Ovary (tissue), 10 donors: ENCODE measurements at places on chromosomes 7 and 10. TPM values are rescaled to one million over a fixed set of nuclear protein-coding genes. Genes with fewer than 3 reads are reported as not detected.

ZNHIT1 gene
- 36.2 TPM for total RNA-seq

DNA sequence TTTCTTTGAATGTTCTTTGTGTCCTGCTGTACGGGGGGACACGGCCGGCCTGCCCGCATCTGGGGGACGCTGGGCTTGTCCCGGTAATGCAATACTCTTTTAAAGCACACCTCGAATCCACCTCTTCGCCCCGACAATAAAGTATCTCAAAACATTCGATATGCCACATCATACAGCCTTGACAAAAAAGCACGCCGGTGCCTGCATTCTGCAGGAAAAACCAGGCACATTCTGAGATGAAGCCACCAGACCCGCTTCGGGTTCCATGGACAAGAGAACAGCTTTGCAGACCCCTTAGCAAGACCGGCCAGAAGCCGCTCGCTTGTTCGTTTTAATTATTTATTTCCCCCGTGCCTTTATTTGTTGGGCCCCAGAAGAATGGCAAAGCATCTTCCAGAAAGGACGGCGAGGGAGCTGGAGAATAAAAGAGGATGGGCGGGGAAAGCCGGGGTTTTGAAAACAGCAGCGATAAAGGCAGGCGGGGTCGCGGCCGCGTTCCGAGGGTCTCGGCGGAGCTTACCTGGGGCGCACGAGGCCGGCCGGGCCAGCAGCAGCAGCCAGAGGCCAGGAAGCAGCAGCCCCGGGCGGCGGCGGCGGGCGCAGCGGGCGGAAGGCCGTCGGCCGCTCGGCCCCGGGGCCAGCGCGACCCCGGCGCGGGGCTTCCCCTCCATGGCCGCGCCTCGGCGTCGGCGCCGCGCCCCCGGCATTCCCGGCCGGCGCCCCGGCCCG is 462 bp downstream of the KIAA1549 start:
- H3K4me3 ChIP-seq: peak overlapping the region; percentile 43
- H3K36me3 ChIP-seq: no peaks in the 10 kb centered on the region
- no peaks in the 10 kb centered on the region for H3K27me3 ChIP-seq

- H3K27ac ChIP-seq: no peak overlapping the region
- DNase-seq: no peak
- peaks cover 11% of the 10 kb centered on the region for H3K4me1 ChIP-seq
- no peak overlapping the region for H3K4me3 ChIP-seq
Observed at GRCh38 chr10:43114743-43115611, 23.3 kb upstream of the CSGALNACT2 start.

KCP gene
- not detected for total RNA-seq

DNA sequence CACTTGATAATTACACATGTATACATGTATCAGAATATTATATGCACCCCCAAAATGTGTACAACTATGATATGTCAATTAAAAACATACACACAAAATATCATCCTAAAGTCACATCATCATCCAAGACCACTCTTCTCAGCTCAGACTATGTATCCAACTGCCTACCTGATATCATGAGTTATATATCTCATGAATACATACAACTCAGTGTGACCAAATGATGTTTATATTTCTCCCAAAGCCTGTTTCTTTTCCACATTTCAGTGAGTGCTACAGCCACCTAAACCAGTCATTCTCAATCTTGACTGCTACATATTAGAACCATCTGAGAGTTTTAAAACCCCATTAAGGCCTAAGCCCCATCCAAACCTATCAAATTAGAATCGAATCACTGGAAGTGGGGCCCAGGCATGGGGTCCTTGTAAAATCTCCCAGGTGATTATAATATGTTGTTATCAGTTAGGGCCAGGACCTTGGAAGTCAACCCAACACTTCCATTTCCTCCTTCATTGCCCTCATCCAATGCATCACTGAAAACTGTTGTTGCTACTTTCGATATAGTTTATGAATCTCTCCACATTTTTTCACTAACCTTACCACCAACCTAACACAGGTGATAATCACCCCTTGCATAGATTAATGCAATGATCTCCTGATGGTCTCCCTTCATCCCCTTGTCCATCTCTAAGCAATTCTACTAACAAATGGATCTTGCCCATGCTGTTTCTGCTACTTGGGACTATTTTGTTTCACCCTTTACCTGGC is 53.8 kb upstream of the ITGB8 start:
- H3K27me3 ChIP-seq: no peaks in the 10 kb centered on the region
- H3K36me3 ChIP-seq: no peaks in the 10 kb centered on the region
- H3K4me1 ChIP-seq: no peaks in the 10 kb centered on the region
- no peak overlapping the region for H3K27ac ChIP-seq
- no peak for DNase-seq

MAPK8 gene
- 110 TPM for total RNA-seq

SVOPL gene
- 1.3 TPM for total RNA-seq

- H3K36me3 ChIP-seq: no peaks in the 10 kb centered on the region
- no peak overlapping the region for H3K27ac ChIP-seq
- DNase-seq: no peak
- H3K4me3 ChIP-seq: no peak overlapping the region
- H3K27me3 ChIP-seq: no peaks in the 10 kb centered on the region
Observed at GRCh38 chr7:27420702-27421101, 178.1 kb downstream of the EVX1 start.

MBL2 gene
- not detected for total RNA-seq

DNA sequence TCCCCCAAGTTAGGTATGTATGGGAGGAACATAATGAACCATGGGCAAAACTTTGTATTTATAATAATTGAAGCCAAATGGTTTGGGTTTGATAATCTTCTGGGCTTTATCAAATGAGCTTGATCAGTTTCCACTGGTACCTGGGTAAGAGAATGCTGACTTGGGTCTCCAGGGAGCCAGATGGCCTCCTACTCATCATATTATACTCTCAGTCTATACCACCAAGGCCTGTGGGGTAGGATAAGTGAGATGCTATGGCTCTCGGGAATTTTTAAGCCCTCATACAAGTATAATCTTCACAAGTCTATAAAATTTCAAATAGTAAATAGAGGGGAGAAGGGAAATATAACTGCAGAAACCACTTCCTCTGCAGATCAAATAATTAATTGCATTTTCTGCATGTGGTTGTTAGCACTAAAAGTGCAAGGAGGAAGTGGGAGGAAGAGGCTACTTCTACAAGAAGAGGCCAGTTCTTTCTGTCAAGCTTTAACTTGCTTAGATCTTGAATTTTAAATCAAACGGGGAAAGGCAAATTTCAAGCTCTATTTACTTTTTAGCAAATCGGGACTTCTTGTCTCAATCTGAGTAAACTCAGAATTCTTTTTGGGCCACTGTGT is 349.0 kb downstream of the SORCS1 start:
- no peaks in the 10 kb centered on the region for H3K27me3 ChIP-seq
- no peak for DNase-seq
- no peak overlapping the region for H3K27ac ChIP-seq
- no peaks in the 10 kb centered on the region for H3K4me1 ChIP-seq

MACROH2A2 gene
- 22.6 TPM for total RNA-seq

STK31 gene
- total RNA-seq: 0.50 TPM

MMP21 gene
- 0.60 TPM for total RNA-seq

CALHM1 gene
- total RNA-seq: not detected

ATRNL1 gene
- total RNA-seq: 77.8 TPM

CUZD1 gene
- 0.88 TPM for total RNA-seq

GRCh38 chr7:19747740-19748339 is 25.6 kb downstream of the TMEM196 start:
- DNase-seq: no peak
- H3K27me3 ChIP-seq: no peaks in the 10 kb centered on the region
- no peak overlapping the region for H3K4me3 ChIP-seq

GRCh38 chr7:95229301-95229700 is 95.0 kb downstream of the PON1 start:
- no peak overlapping the region for H3K4me3 ChIP-seq
- no peak overlapping the region for H3K27ac ChIP-seq
- H3K27me3 ChIP-seq: no peaks in the 10 kb centered on the region
- no peaks in the 10 kb centered on the region for H3K4me1 ChIP-seq
- H3K36me3 ChIP-seq: no peaks in the 10 kb centered on the region

DNA sequence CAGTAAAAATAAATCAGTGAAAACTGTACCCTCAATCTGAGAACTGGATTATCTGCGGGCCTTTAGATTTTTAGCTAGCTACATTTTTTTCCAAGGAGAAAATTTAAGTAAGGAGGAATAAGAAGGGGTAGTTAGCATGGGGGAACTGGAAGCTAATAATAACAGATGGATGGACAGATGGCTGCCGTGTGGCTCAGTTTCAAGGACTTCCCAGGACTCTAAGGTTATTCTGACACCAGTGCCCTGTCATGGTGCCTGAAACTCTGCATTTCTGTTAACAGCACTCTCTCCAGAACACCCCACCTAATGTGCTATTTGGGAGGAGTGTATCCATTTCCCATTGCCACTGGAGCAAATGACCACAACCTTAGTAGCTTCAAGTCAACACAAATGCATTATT is 75.7 kb upstream of the PDE1C start:
- DNase-seq: no peak
- no peak overlapping the region for H3K4me3 ChIP-seq
- H3K4me1 ChIP-seq: no peaks in the 10 kb centered on the region
- H3K27ac ChIP-seq: no peak overlapping the region
- no peaks in the 10 kb centered on the region for H3K36me3 ChIP-seq
- no peaks in the 10 kb centered on the region for H3K27me3 ChIP-seq

DNA sequence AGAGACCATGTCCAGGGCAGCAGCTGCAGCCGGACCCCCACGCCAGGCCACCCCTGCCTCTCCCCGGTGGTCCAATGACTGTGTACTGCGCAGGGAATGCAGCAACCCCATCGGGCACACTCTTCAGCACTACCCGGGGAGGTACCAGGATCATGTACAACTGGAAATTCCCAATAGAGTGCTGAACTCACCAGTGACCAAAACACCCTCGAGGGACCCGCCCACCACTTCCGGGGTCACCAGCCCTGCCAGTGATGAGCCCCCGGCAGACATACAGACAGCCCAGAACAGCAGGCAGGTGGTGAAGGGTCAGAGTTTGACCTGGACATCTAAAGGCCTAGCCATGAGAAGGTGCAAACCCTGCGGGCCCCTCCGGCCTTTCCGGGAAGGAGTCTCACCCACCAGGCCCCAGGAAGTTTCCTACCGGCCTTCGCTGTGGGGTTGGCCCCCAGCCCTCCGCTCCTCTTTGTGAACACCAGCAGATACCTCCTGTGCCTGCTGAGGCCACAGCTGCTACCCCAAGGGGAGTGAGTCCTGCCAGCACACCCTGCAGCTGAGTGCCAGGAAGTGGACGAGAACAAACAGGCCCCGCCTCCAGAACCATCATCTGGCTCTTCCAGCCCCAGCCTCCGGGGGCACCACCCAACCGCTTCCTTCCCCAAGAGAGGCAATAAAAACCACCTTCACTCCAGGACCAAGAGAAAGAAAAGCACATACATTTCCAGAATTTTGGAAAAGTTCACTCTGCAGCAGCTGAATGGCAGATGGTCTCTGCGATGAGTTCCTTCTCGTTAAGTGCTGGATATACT is 5.0 kb upstream of the ANKRD61 start:
- DNase-seq: no peak
- no peaks in the 10 kb centered on the region for H3K36me3 ChIP-seq
- H3K27ac ChIP-seq: no peak overlapping the region

GRCh38 chr7:107232568-107233090 is 63.8 kb downstream of the HBP1 start:
- H3K4me3 ChIP-seq: no peak overlapping the region
- DNase-seq: no peak
- H3K4me1 ChIP-seq: no peaks in the 10 kb centered on the region
- no peaks in the 10 kb centered on the region for H3K36me3 ChIP-seq
- no peaks in the 10 kb centered on the region for H3K27me3 ChIP-seq

GRB10 gene
- 27.7 TPM for total RNA-seq

SPDYE2B gene
- total RNA-seq: not detected

DNA sequence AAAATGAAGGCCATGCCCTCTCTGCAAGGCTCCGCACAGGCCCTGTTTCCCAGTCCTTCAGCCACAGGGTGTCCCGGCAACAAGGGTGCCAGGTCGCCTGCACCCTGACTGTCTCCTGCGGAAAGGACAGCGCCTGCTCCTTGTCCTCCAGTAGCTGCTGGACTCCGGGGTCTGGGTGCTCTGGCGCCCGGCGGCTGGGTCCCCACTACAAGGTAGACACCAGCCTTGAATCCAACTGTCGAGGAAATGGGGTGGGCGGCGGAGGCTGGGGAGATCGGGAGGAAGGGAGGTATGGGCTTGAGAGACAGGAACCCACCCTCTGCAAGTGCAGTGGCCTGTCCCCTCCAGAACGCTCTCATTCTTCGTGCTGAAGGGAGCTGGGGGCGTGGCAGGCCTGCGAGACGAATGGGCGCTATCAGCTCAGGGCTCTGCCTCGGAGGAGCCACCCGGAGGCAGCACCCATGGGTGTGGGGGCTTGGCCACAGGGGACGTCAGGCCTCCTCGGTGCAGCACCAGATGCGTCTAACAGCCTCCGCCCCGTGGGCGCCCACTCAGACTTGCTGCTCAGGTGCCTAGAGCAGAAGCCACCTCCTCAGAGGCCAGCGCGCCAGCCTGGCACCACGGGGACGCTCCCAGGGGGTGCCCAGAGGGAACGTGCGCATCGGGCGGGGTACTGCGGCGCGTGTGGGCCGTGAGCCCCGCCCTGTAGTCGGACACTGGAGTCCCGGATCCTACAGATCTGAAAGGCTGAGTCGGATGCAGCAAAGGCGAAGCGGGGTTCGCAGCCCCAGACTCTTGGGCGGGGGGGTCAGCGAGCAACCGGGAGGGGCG is 15.6 kb downstream of the ADAM8 start:
- H3K36me3 ChIP-seq: no peaks in the 10 kb centered on the region
- peak overlapping the region; percentile 97 for H3K27ac ChIP-seq
- peak; percentile 76 for DNase-seq
- H3K27me3 ChIP-seq: no peaks in the 10 kb centered on the region

DNA sequence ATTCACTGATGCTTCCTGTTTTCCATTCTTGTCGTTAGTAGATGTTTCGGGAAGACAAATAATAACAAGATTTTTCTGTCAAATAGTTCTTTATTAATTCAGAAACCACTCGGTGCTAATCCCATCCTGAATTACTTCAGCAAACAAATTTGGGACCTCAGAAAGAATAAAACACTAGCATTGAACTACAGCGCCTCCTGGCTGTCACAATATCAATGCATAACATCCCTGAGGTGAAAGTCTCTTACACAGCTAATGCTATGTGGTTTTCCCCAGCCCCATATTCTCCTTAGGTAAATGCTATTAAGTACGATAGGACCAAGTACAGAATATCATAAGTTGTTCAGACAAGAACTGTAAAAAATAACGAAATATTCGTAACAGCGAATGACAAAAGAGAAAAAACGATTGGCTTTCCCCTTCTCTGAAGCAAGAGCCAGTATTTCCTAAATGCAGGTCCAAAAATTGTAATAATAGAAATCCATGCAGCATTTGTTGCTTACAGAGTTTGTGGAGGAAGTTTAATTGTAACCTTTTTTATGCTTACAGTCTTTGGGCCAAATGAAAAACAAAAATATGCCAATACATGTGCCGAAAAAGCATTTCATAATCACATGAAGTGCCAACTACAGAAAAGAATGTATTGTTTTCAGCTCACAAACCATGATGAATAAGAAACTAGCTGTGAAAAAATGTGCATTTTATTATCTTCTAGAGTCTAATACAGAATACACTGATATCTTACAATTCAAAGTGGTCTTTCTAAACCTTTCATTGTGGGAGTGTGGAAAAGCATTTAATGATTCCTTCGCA is 47.3 kb downstream of the MYPN start:
- H3K27me3 ChIP-seq: no peaks in the 10 kb centered on the region
- peaks cover 8% of the 10 kb centered on the region for H3K4me1 ChIP-seq
- no peaks in the 10 kb centered on the region for H3K36me3 ChIP-seq
- no peak overlapping the region for H3K27ac ChIP-seq

POLR1F gene
- total RNA-seq: 23.5 TPM
